H9 (cell line): ENCODE measurements at places on chromosomes 5 and 9.

DNA sequence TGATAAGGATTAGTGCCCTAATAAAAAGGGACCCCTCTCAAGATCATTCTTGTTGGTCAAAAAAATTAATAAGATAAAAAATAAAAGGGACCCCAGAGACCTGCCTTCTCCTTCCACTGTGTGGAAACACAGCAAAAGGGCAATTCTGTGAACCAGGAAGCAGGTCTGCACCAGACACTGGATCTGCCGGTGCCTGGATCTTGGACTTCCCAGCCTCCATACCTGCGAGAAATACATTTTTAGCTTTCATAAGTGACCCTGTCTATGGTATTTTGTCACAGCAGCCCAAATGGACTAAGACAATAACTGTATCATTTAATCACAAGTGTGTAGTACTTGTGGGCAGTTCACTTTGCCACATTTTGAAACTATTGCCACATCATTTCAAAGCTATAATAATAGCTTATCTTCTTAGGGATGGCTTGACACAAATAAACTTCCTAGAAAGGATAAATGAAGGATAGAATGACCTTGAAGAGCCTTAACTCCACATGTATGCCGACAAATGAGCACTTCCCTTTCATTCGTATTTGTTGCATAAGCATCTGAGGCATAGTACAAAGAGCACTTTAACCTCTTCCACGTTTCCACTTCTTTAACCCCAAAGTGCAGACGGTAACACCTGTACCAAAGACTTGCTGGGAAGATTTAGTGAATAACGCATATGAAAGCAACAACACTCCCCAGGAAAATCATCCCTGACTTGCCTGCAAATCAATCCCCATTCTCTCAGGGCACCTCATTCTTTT lies 336.5 kb downstream of the RFX3 start:
- DNase-seq, result no peak

DNA sequence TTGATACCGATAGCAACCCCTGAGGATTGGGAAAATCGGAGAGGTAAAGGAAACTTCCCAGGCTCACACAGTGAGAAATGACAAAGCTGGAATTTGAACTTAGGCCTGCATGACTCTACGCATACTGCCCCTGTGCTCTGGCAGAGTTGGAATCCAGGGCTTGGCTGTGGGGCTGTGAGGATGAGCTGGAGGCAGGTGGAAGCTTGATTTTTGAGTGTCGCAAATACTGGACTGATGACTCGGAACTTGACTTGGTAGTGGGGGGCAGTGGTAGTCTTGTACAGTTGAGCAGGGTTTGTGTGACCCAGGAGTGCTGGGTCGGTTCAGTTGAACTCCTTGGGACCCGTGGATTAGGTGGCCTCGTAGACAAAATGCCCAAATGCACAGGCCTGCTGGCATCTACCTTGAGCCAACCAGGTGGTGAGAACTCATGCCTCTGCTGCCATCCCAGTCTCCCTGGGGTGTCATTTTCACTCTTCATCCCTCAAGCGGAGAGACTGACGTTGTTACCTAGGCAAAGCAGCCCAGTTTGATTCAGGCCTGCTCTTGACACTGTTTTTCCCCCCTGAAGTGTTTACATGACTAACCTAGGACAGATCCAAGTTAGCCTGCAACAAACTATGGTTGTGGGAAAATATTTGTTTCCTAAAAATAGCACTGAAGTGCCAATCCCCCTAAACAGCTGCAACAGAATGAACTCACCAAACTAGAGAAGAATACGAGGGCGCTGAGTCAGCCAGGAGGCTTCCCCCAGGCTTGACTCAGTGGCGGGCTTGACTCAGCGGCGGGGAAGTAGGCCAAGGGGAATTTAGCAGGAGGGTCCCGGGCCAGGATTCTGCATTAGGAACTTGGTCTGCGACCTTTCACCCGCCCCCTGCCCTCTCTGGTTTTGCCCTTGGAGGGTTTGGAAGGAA lies 45.7 kb upstream of the ORM1 start:
- peak; percentile 17 for DNase-seq

DNA sequence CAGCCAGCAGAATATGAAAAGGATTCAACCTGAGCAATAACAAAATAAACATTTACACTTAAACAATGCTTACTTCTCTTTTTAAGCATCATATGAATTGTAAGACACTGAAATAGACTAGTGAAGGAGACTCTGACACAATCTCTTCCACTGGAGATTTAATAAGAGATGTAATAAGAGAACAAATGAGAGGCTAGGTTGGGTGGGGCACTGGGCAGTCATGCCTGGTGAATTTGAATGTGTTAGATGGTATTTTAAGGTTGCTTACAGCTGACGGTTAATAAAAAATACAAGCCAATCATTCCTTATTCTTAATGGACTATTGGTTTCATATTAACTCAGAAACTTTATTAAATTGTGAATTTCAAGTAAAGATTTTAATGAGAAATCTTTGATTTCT lies 105.9 kb upstream of the TARS1 start:
- DNase-seq, result no peak

GRCh38 chr5:125746917-125747316 lies 676.3 kb upstream of the GRAMD2B start:
- no peak for DNase-seq

DNA sequence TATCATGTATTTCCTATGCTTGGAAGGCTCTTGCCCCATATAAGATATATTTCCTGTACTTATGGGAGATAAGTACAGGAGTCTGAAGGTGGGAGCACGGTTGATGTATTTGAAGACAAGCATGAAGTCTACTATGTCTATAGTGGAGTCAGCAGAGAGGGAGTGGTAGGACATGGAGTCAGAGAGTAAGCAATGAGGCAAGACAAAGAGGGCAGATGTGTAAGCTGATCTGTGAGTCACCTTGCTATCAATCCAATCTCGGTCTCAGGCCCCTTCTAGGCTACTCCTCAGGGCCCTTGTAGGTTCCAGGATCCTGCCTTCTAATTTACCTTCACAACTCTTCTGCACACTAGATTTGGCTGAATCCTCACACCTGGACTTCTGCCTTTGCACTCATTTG lies 105.5 kb downstream of the MACIR start:
- DNase-seq, result no peak

GRCh38 chr9:107484117-107484723 lies 5.3 kb downstream of the KLF4 start:
- no peak for DNase-seq

DNA sequence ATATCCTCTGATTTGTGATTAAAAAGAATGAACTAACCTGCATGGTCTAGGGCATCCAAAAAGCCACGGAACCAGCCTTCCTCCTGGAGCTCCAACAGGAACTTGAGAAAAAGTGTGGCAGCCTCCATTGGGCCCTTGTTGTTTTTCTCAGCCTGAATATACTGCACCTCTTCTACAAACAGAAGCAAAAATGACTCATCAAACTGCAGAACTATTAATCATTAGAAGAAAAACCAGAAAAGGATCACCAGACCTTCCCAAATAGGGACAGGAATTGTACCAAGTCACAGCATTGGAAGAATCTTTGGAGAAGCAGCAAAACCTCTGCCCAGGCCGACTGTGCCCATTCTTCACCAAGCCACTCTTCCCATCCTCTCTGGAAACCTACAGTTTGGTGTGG lies 25.2 kb downstream of the RIGI start:
- no peak for DNase-seq

- DNase-seq, result peak; percentile 90
Observed at GRCh38 chr9:97046228-97046627, 7.3 kb upstream of the CTSV start.

DNA sequence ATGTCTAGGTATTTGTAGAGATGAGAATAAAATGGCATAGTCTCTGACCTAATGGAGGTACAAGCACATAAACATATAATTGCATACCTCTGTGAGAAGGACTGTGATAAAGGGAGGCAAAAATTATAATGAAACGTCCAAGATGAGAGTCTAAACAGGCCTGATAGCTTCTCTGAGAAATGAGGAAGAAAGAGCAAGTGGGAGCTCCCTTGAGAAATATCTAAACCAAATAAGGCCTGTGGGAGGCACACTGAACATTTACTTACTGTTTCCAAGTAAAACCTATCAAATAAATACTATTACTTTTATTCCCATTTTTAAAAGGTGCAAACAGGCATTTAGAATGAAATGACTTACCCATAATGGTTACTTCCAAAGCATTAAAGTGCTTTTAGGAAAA lies 125.6 kb upstream of the PAPPA start:
- DNase-seq, result no peak

GRCh38 chr9:116493183-116493860 lies 193.8 kb upstream of the TRIM32 start:
- DNase-seq, result no peak

DNA sequence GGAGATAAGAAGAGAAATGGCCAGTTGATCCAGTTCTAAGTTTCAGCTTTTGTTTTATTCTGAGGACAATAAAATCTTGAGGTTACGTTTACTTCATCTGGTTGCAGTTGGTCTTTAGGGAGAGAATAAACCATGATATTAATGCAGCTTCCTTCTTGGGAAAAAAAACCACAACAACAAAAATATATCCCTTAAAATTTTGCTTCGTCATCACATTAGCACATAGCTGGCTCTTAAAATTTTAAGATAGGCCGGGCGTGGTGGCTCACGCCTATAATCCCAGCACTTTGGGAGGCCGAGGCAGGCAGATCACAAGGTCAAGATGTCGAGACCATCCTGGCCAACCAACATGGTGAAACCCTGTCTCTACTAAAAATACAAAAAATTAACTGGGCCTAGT lies 86.4 kb downstream of the EQTN start:
- no peak for DNase-seq

- no peak for DNase-seq
Observed at GRCh38 chr5:146527785-146528184, 11.8 kb upstream of the GPR151 start.

- no peak for DNase-seq
Observed at GRCh38 chr5:33984671-33985124, at the start of gene SLC45A2. Gene SLC45A2 (minus strand): TSS chr5:33984693. CDS start chr5:33984583, 110 bp downstream.

GRCh38 chr5:76401801-76402250 lies 1.3 kb upstream of the IQGAP2 start:
- no peak for DNase-seq

DNA sequence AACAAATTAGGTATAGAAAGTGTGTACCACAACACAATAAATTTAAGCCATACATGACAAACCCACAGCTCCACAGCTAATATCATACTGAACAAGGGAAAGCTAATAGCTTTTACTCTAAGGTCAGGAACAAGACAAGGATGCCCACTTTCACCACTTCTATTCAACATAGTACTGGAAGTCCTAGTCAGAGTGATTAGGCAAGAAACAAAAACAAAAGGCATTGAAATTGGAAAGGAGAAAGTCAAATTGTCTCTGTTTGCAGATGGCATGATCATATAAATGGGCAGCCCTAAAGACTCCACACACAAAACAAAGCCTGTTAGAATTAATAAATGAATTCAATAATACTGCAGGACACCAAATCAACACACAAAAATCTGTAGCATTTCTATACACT lies 548.8 kb downstream of the CTNND2 start:
- DNase-seq, result no peak

DNA sequence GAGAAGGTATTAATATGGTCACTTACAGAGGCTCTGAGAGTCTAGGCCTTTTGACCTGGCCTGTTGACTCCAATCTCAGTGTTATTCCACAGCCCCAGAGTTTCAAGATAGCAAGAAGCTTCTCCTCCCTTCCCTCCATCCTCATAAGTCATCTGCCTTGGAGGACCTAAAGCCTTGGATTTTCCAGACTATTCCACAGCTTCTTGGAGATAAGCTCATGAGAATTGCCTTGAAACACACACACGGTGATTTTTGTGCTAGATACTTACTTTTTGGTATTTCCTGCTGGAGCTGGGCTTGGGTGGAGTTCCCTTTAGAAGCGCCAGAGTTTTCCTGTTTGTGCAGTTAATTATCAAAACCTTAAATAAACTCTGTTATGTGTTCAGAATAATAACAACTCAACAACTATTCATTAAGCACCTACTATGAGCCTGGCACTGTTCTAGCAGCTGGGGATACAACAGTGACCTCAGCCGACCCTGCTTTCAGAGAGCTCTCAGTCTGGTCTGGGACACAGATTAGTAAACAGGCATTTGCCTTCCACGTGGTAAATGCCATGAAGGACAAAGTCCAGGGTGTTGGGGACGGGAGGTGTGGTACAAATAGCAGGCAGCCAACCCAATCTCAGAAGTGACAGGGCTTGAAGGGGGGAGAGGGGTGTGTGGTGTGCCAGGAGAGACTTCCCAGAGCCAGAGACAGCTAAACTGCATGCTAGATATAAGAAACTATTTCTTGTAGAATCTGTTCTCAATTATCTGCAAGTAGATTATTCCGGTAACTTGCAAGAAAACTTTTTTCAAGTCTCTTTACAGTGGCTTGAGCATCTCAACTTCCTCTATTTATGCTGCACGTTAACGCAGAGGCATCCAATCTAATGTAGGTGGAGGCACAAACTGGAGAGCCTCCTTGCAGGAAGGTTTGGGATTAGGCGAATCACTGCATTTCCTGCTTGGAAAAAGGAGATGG lies 55.9 kb upstream of the KLF9 start:
- DNase-seq, result no peak

DNA sequence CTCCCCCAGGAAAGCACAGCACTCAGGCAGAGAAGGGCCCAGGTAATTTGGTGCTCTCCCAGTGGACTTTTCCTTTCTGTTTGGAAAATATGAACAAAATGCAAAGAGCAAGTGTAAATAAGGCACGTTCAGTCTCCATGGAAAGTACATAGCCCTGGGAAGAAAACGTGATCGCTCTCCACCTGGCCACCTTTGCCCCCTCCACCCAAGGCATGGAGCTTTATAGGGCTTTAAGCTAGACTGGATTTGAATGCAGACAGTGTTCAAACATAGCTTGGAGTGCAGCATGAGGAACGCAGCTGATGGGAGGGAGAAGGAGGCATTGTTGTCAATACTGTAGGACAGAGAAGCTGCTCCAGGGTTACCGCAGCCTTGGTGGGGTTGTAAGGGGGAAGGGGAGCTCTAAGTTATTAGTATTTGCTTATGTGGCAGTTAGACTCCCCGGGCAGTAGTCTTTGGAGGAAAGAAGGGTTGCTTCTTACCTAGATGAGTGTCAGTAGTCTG lies 500.2 kb downstream of the SPOCK1 start:
- DNase-seq, result no peak

GRCh38 chr5:761854-762710 lies 22.4 kb downstream of the ZDHHC11B start:
- peak; percentile 32 for DNase-seq

GRCh38 chr9:95516221-95516733 lies 494 bp downstream of the PTCH1 start:
- DNase-seq, result no peak

DNA sequence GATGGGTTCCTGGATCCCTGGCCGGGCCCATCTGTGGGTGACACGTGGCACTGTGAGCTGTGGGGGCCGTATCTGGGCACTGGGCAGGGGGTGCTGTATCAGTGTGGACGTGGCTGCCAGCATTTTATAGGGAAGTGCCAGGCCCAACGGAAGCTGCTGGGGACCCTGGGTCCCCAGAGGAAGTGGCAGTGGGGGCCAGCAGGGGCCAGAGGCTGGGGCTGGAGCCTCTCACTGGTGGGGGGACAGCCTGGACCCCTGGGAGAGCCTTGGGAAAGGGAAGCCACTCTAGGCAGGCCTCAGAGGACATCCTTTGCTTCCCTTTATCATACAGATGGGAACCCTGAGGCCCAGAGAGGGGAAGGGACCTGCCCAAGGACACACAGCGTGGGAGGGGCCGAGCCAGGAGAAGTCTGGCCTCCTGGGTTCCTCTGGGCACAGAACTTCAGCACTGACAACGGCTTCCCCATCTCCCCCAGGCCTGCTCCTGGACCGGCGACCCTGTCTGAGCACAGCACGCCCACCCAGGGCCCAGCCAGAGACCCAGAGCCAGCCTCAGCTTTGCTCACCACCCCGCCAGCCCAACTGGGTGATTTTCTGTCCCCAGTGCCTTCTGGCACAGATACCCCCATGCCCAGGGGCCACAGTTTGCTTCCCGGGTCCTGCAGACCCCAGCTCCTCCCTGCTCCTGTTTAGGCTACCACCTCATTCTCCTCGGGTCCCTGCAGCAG lies 15.5 kb upstream of the LAMC3 start:
- DNase-seq, result no peak
